ENCODE measurements at places on chromosomes 4 and X.
A peak's percentile ranks its signal among the peaks of the same experiment; 100 is the strongest.

GRCh38 chrX:105822138-105823091, at the start of gene NRK:
Gene NRK, plus strand, starts transcription at chrX:105822539. Its CDS starts 307 bp downstream, at chrX:105822846.
- no peak within 1 kb of the TSS for H3K4me3 ChIP-seq
- no peaks in the 10 kb centered on the region for H3K36me3 ChIP-seq
- H3K4me1 ChIP-seq: no peaks in the 10 kb centered on the region
- DNase-seq: no peak

- H3K27me3 ChIP-seq: no peaks in the 10 kb centered on the region
- no peak for DNase-seq
- peaks cover 5% of the 10 kb centered on the region for H3K4me1 ChIP-seq
Measured at GRCh38 chr4:162347156-162347841, 183.5 kb upstream of the FSTL5 start.

DNA sequence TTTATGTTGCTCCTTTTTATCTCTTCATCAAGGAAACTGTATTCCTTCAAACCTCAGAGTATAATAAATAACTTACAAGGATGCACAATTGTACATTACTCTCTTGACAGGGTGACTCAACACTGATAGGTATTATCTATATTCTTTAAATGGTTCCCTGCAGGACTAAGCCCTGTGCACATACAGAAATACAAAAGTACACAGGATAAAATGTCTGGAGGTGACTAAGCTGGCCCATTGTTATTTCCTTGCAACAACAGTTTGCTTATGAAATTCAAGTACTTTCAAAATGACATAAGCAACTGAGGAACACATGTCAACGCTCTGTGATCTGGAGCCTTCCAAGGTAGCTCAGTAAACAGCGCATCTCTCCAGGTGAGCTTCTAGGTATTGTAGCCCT, 83.8 kb upstream of the RPL34 start:
- no peak overlapping the region for H3K4me3 ChIP-seq
- H3K4me1 ChIP-seq: peaks cover 53% of the 10 kb centered on the region
- peaks cover 12% of the 10 kb centered on the region for H3K36me3 ChIP-seq
- no peak for DNase-seq
- no peaks in the 10 kb centered on the region for H3K27me3 ChIP-seq

DNA sequence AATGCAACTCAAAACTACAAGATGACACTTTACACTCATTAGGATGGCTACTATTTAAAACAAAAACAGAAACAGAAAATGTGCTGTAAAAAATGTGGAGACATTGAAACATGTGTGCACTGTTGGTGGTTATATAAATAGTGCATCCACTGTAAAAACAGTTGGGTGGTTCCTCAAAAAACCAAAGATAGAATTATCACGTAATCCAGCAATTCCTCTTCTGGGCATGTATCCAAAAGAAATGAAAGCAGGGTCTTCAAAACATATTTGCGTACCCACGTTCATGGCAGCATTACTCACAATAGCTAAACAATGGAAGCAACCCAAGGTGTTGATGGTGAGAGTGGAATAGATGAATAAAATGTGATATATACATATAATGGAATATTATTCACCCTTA, 967.2 kb downstream of the TRAM1L1 start:
- no peak overlapping the region for H3K27ac ChIP-seq
- H3K4me1 ChIP-seq: no peaks in the 10 kb centered on the region
- no peaks in the 10 kb centered on the region for H3K27me3 ChIP-seq
- DNase-seq: no peak

DNA sequence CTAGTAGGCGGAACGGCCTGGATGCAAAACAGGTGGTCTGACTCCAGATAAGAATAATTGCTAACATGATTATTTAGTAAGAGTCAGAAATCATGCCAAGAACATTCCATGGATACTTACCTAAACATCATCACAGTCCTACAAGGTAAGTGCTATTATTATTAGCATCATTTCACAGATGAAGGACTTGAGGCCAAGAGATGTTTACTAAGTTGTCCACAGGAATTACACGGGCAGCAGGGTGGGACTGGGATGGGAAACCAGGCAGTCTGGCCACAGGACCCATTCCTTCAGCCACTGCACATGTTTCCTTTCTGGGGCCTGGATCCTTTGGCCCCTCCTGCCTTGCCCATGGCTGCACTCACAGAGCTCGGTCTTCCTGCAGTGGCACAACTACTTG, 48.3 kb downstream of the ANAPC4 start:
- H3K27me3 ChIP-seq: no peaks in the 10 kb centered on the region
- DNase-seq: no peak
- H3K36me3 ChIP-seq: peaks cover 4% of the 10 kb centered on the region
- H3K27ac ChIP-seq: no peak overlapping the region
- no peak overlapping the region for H3K4me3 ChIP-seq

- no peaks in the 10 kb centered on the region for H3K4me1 ChIP-seq
- H3K36me3 ChIP-seq: no peaks in the 10 kb centered on the region
- H3K27ac ChIP-seq: no peak overlapping the region
- H3K27me3 ChIP-seq: peaks cover 4% of the 10 kb centered on the region
Measured at GRCh38 chrX:150081076-150081475, 142.8 kb upstream of the EOLA2 start.

DNA sequence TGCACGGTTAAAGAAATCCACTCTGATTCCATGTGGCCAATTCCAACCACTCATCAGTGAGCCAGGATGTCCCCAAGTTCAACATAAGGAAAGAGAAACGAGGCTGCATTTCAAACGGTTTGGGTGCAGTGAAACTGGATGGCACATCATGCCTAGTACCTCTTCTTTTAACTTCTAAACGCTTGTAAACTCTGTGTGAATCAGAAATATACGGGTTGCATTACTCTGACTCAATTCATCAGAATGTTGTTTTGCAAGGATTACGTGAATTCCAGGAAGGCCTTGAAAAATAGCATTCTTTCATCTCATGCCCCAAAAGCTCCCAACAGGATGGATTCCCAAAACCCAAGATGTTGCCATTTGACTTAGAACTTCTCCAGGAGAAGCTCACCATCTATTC, 270.4 kb downstream of the LDB2 start:
- no peak overlapping the region for H3K27ac ChIP-seq
- DNase-seq: no peak
- no peak overlapping the region for H3K4me3 ChIP-seq

DNA sequence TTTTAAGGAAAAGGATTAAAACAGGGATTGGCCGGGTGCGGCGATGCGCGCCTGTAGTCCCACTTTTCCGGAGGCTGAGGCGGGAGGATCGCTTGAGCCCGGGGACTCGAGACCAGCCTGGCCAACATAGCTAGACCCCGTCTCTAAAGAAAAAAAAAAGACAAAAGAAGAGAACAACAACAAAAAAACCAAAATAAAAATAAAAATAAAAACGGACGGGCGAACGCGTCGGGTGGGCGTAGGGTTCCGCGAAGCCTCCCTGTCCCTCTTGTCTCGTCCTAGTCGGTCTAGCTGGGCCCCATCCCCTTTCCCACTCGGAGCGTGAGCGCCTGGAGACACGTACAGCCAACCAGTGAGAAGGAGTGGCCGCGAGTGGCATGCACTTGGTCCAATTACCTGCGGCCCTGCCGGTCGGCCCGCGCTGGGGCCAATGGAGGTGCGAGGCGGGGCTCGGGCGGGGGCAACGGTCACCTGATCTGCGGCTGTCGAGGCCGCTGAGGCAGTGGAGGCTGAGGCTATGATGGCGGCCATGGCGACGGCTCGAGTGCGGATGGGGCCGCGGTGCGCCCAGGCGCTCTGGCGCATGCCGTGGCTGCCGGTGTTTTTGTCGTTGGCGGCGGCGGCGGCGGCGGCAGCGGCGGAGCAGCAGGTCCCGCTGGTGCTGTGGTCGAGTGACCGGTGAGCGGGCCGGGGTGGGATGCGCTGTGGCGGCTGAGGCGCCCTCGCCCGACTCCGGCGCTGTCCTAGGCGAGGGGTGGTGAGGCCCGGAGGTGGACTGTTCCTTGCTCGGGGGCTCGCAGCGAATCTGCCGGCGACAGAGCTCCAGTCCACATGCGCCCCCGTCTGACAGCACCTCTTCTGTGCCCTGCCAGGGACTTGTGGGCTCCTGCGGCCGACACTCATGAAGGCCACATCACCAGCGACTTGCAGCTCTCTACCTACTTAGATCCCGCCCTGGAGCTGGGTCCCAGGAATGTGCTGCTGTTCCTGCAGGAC, at the start of gene ATP6AP1:
ATP6AP1 (plus strand) TSS at position 502 of the 996 bp plus-strand sequence; CDS start at position 518, 16 bp downstream.
- H3K4me3 ChIP-seq: peak within 1 kb of the TSS; percentile 77
- peaks cover 28% of the 10 kb centered on the region for H3K4me1 ChIP-seq
- peak; percentile 90 for DNase-seq
- H3K27ac ChIP-seq: peak within 1 kb of the TSS; percentile 79
- H3K27me3 ChIP-seq: no peaks in the 10 kb centered on the region

DNA sequence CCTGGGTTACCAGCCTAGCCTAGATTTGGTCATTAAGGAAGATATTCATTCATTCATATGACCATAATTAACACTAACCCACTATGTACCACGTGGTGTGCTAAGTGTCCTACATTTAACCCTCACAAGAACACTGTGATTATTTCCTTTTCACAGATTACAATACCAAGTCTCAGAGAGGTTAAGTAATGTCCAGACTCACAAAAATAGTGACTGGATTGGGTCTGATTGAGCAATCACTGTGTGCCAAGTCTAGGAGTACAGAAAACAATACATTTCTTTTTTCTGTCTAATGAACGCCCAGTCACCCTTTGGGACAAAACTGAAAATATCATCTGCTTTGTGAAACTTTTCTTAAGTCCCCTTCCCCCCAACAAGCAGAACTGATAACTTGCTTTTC, 7.6 kb upstream of the DLG3 start:
- H3K36me3 ChIP-seq: no peaks in the 10 kb centered on the region
- H3K4me3 ChIP-seq: no peak overlapping the region
- H3K4me1 ChIP-seq: peaks cover 39% of the 10 kb centered on the region
- no peak overlapping the region for H3K27ac ChIP-seq
- H3K27me3 ChIP-seq: peaks cover 37% of the 10 kb centered on the region
- no peak for DNase-seq

DNA sequence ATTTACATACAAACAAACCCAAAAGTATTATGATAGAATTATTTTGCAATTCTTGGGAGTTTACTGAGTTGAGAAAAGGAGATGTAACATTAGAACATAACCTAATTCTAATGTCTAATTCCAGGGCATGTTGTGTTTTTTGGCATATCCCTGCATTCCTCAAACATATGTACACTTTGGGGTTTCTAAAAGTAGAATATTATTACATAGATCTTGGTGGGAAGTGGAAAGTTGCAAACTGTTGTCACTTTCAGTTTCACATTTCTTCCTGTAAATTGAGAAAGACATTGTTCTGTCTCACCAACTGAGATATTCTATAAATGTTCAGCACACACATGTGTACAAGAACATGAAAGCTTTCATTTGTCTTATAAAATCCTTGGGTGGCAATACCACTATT, 24.4 kb upstream of the GBA3 start:
- no peaks in the 10 kb centered on the region for H3K36me3 ChIP-seq
- peak overlapping the region; percentile 56 for H3K27ac ChIP-seq
- H3K4me3 ChIP-seq: no peak overlapping the region
- no peaks in the 10 kb centered on the region for H3K27me3 ChIP-seq
- DNase-seq: no peak

- H3K36me3 ChIP-seq: no peaks in the 10 kb centered on the region
- no peak overlapping the region for H3K4me3 ChIP-seq
- H3K27me3 ChIP-seq: no peaks in the 10 kb centered on the region
- no peak for DNase-seq
- no peak overlapping the region for H3K27ac ChIP-seq
Measured at GRCh38 chrX:11566173-11566572, 99.5 kb downstream of the ARHGAP6 start.

GRCh38 chr4:82679531-82679930, 117.7 kb upstream of the TMEM150C start:
- no peaks in the 10 kb centered on the region for H3K4me1 ChIP-seq
- DNase-seq: no peak

DNA sequence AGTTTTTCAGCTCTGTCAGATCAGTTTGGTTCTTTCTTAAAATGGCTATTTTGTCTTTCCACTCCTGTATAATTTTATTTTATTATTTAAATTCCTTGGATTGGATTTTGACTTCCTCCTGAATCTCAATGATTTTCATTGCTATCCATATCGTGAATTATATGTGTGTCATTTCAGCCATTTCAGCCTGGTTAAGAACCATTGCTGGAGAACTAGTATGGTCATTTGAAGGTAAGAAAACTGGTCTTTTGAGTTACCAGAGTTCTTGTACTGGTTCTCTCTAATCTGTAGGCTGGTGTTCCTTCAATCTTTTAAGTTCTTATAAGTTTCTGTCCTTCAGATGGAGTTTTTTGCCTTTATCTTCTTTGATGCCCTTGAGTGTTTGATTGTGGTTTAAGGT, 815.5 kb downstream of the KLHL13 start:
- no peaks in the 10 kb centered on the region for H3K27me3 ChIP-seq
- no peak for DNase-seq
- no peaks in the 10 kb centered on the region for H3K36me3 ChIP-seq
- no peaks in the 10 kb centered on the region for H3K4me1 ChIP-seq
- no peak overlapping the region for H3K4me3 ChIP-seq
- no peak overlapping the region for H3K27ac ChIP-seq

DNA sequence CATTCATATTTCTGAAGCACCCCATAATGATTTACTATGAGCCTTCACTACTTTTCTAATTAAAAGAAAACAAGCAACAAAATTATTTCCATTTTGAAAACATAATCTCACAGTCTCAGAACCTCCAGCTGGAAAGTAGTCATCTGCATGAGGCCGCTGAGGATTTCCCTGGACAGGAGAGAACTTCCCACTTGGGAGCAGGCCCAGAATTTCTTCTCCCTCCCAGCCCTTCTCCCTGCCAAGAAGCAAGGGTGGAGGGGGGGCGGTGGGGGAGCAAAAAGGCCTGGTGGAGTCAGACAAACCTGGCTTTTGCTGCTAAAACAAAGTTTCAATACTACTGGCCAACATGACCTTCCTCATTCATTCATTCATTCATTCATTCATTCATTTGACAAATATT, 167.3 kb downstream of the PJA1 start:
- no peak overlapping the region for H3K27ac ChIP-seq
- no peak for DNase-seq
- no peak overlapping the region for H3K4me3 ChIP-seq
- H3K4me1 ChIP-seq: no peaks in the 10 kb centered on the region

GRCh38 chr4:30538794-30539193, 181.4 kb upstream of the PCDH7 start:
- H3K27me3 ChIP-seq: no peaks in the 10 kb centered on the region
- H3K27ac ChIP-seq: no peak overlapping the region
- no peak for DNase-seq
- H3K4me3 ChIP-seq: no peak overlapping the region

DNA sequence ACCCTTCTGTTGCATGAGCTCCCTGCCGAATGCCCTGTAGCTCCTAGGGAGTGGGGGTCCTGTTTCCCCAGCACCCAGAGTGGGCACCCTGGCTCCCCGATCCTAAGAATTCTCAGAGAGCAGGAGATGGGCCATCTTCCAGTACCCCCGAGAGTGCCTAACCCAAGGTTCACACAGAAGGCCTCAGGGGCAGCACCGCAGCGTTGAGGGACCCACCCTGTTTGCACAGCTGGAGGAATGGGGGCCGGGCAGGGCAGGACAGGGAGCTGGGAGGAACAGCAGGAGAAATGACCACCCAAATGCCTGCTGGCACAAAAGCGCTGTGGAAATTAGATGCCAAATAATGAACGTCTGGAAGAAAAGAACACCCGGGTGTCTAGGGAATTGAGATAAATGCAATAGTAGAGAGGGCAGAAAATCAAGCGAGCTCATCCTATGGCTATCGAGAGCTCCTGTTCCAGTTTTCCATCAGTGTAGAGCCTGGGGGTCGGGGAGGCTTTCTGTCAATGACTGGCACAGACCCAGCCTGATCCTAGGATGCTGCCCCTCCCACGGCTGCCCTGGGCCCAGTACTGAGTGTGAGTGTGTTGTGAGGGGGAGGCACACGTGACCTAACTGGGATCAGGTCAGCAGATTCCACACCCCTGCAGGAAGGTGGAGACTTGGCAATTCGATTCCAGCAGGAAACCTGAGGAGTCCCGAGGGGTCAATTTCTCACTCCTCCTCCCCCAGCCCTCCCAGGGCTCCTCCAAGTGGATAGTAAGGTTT, 25.7 kb downstream of the SEPTIN6 start:
- H3K4me3 ChIP-seq: no peak overlapping the region
- DNase-seq: no peak
- peak overlapping the region; percentile 66 for H3K27ac ChIP-seq
